GM19239 (cell line): ENCODE measurements at places on chromosomes 7 and 10.

DNA sequence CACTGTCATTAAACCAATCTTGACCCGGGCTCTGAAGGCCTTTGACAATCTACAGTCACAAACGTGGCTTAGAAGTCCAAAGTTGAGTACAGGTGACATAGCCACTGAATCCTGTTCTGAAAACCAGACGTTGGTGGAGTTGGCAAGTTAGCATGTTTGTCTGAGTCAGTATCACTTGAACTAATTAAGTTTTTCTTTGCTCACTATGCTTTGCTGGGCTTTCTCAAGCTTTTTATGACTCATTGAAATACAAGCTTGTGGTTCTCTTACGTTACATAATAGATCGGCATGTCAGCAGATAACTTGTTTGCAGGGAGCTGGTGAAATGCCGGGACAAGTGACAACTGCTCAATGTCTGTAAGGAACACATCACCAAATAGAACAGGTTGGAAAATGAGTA, 53.8 kb downstream of the ARL5B start:
- DNase-seq: no peak

- no peak for DNase-seq
These were observed 6.2 kb downstream of the TMEM236 start for GRCh38 chr10:17758200-17758599.

- DNase-seq: no peak
These were observed 569.1 kb downstream of the DNAJB6 start for GRCh38 chr7:157905651-157906461.

- DNase-seq: no peak
These were observed 174.4 kb downstream of the ST7 start for GRCh38 chr7:117127585-117128168.

- no peak for DNase-seq
These were observed 98.6 kb downstream of the ELMO1 start for GRCh38 chr7:37349979-37350590.

DNA sequence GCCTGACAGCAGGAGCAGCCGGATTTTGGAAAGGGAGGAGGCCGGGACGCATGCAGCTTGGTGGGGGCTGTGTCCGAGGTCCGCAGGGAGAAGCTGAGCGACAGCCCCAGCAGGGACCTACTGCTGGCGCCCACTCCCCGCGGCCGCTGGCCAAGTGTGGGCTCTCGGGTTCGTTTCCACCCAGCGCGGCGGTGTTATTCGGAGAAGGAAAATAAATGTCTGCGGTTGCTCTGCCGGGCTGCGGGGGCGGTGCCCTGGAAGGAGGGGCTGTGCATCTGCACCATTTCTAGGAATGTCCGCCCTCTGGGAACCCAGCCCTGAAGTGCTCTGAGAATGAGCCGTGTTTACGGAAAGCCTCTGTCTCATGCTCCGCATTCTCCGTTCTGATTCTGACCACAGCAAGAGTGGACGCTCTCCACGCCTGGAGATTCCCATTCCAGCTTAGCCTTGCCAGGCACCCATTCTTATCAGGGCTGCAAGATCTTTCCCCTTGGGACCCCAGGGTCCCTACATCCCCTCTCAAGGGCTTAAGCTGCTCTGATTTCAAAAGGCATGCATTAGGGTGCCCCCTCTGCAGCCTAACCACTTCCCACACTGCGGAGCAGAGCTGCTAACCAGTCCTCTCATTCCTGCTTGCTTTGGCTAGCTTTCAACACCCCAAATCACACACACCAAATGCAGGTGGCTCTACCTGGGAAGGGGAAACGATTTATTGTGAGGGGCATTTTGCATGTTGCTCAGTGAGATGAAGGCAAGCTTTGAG, 256.6 kb upstream of the GLI3 start:
- no peak for DNase-seq

GRCh38 chr10:102347236-102347828, 48.2 kb upstream of the NFKB2 start:
- no peak for DNase-seq

- no peak for DNase-seq
These were observed 16.2 kb downstream of the STEAP4 start for GRCh38 chr7:88290491-88290890.

DNA sequence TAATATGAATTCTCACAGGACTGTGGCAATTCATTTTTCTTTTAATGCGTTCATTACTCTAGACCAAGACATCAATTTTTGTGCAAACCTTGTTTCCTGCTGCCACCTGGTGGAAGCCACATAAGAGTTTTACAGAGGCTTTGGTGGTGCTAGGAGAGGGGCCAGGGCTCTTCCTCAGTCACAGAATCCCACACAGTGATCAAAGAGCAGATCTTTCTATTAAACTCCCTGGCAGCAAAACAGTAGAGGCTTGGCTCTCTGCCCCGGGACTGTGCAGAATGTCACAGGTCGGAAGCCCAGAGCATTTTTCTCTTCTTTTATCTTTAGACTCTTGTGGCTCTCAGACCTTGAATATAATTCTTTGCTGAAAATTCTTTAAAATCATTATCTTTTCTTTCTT, 506.4 kb upstream of the C7orf33 start:
- no peak for DNase-seq

GRCh38 chr10:112954974-112955581, 5.0 kb downstream of the TCF7L2 start:
- no peak for DNase-seq

DNA sequence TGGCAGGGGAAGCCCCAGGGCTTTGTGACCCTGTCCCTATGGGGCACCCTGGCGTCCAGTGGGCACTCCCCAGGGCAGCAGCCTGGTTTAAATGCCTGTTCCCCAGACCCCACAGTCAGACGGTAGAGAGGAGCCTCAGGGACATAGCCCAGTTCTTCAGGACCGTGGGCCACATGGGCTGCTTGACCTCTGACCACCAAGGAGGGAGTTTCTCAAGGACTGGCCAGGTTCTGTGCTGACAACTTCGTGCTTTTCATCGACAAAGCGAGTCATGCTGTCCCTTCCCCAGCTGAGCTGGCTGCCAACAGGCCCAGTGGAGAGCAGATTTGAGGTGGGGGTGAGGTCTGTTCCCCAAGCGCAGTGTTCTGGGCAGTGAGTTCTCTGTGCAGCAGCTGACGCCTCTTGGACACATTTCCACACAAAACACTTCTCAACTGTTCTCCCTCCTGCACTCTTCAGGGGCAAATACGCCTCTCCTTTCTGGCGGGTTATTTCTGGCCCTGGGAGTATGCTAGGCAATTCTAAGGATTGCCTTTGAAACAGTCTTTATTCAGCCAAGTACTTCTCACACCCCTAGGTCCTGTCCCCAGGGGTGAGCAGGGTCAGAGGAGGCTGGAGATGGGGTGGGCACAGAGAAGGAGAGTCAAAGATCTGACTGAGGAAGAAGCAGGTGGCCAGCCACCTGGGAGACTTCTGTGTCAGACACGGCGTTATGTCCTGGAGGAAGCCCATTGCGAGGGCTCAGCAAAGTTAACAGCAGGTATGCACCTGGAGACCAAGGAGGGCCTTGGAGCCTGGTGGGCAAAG, 57.3 kb upstream of the CAMK2B start:
- DNase-seq: no peak

GRCh38 chr7:132030086-132030568, 473.7 kb upstream of the PODXL start:
- no peak for DNase-seq

GRCh38 chr10:5623081-5623748, 43.2 kb downstream of the ASB13 start:
- peak; percentile 88 for DNase-seq

DNA sequence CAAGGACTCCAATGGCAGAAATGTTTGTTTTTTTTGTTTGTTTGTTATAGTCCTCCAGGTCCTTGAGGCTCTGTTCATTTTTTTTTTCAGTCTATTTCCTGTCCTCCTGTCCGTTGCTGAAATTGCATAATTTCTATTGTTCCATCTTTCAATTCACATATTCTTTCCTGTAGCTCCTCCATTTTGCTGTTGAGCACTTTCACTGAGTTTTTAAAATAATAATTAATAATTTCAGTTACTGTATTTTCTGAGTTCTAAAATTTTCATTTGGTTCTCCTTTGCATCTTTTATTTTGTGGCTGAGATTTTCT, 202.3 kb upstream of the AGR3 start:
- no peak for DNase-seq

DNA sequence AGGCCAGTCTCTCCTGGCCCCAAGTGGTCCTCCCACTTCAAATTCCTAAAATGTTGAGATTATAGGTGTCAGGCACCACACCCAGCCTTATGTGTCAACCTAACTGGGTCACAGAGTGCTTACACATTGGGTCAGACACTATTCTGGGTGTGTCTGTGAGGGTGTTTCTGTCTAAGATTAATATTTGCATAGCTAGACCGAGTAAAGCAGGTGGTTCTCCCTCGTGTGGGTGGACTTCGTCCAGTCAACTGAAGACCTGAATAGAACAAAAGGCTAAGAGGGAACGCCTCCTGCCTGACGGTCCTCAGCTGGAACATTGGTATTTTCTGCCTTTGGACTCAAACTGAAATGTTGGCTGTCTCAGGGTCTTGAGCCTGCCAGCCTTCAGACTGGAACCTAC, 11.5 kb downstream of the PPIF start:
- DNase-seq: no peak

- DNase-seq: no peak
These were observed 35.2 kb upstream of the STOX1 start for GRCh38 chr10:68792115-68792514.

DNA sequence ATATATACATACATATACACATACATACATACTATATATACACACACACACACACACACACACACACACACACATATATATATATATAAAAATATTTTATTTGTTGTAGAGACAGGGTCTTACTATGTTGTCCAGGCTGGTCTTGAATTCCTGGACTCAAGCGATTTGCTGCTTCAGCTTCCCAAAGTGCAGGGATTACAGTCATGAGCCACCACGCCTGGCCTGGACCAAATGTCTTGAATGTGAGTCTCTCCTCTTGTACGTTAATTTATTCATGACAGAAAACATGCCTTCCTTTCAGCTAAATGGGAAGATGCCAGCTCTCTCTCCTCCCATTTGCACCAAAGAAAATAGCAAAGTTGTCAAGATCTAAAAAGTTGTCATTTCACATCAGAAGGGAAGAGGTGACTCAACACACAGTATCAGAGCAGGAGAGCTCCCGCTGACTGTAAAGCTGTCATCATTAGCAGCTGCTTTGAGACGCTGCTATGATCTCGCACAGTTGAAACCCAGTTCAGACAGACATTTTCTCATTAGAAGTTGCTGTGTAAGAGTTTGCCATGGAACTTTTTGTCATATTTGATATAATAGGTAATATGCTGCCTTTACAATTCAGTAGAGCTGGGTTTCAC, 224.3 kb downstream of the SFMBT2 start:
- no peak for DNase-seq

- DNase-seq: no peak
These were observed at the start of gene MACROH2A2 for GRCh38 chr10:70052462-70053217. MACROH2A2 (plus strand) TSS chr10:70052846; CDS start chr10:70075659, 22,813 bp downstream.

GRCh38 chr10:78921895-78922294, 146.9 kb upstream of the ZMIZ1 start:
- no peak for DNase-seq

DNA sequence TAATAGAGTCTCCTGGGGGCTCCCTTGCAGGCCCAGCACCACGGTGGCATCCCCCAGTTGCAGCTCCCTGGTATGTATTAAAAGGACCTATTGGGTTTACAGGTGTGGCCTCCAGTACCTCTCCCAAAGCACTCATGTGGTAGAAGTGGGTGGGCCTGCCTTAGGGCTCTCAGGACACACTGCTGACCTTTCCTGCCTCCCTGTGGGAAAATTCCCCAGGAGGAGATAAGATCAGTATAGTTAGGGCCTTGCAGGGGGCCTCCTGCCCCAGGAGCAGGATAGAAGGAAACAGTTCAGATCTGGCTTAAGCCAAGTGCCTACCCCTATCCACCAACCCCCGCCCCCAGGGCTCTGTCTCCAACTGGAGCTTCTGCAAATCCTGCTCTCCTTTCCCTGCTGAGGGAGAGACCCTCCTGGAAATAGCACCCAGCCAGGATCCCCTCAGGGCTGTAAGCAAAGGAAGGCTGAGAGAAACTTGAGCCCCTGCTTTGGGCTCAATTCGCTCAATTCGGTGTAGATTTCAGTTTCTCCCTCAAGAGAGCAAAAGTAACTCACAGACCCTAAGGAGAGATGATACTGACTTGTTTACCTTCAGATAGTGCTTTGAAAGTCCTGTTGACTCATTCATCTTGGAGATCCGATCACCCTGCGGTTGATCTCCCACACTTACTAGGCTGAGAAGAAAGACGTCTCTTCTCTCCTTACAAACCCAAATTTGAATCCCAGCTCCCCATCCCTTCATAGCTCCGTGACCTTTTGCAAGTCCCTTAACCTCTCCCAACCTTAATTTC, 130.6 kb downstream of the WDR11 start:
- no peak for DNase-seq

GRCh38 chr10:12091421-12091820, 22.7 kb downstream of the DHTKD1 start:
- no peak for DNase-seq

DNA sequence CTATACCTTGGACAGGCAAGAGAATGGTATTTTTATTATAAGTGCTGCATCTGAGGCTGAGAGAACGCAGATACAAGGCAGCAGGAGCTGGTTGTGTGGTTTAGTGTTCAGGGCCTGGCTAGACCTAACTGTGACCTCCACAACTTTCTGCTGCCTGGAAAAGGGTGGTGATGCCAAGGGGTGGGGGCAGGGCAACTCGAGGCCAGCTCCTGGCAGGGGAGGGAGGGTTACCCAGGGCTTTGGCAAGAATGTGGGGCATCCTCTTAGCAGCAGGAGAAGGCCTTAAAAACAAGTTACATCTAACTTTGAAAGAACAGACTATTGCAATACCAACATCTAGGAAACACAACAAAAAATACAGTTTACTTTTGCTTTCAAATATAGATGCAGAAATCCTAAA, 13.0 kb downstream of the MXI1 start:
- no peak for DNase-seq

GRCh38 chr7:92720604-92721350, 115.6 kb downstream of the CDK6 start:
- DNase-seq: no peak

DNA sequence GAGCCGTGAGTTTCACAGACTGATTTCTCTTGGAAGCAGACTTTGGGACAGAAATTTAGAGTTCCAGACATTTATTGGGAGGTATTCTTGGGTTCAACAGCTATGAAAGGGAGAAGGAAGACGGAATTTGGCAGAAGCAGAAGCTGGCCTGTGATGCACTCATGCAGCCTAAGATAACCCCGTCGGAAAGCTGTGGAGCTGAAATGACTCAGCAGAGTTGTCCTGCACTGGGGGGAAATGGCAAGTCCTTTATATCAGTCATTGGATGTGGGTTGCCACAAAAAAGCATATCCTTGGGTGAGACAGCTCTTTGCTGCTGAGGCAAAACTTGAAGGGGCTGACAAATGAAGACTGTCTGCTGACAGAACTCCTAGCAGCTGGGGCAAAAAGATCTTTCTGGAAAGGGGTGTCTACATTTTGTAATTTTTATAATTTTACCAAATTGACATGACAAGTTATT, 11.5 kb upstream of the MICU1 start:
- peak; percentile 26 for DNase-seq

GRCh38 chr10:131788386-131788785, 112.4 kb upstream of the PPP2R2D start:
- no peak for DNase-seq

- DNase-seq: no peak
These were observed 838.8 kb downstream of the GRID1 start for GRCh38 chr10:85527616-85528317.
